ENCODE measurements at places on chromosomes 12 and 14.

DNA sequence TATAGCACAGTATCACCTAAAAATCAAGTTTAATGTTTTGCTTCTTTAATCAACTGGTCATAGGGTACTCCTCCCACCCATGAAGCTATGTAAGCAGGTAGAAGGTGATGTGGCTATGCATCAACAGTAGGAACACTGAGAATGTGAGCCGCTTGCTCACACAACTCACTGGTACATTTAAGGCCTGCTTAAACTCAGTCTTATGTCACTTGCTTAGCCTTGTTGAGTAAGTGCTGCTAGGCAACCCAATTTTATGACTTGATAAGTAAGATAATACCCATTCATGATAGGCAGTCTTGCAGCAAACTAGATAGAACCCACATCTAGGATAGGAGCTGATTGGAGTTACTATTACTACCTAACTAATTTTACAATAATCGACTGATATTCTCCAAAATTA lies 70.0 kb upstream of the BMP4 start:
- DNase-seq = no peak

DNA sequence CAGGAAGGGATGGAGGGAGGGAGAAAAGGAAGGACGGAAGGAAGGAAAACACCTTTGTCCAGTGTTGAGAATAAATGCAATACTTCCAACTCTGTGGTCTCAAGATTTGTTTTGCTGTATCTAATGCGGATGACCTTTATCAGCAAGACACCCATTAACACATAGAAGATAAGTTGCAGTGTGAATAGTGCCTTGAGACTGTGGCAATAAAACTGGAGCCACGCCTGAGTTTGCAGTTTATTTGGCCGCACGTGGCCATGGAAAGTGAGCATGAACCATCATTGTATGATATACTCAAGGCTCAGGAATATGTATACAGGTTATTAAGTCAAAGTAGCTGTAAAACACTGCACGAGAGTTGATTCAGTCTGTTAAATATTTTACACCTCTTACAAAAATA lies 113.6 kb upstream of the EEA1 start:
- DNase-seq = no peak

- no peak for DNase-seq
These were observed 5.9 kb downstream of the RESF1 start for GRCh38 chr12:31965090-31965489.

DNA sequence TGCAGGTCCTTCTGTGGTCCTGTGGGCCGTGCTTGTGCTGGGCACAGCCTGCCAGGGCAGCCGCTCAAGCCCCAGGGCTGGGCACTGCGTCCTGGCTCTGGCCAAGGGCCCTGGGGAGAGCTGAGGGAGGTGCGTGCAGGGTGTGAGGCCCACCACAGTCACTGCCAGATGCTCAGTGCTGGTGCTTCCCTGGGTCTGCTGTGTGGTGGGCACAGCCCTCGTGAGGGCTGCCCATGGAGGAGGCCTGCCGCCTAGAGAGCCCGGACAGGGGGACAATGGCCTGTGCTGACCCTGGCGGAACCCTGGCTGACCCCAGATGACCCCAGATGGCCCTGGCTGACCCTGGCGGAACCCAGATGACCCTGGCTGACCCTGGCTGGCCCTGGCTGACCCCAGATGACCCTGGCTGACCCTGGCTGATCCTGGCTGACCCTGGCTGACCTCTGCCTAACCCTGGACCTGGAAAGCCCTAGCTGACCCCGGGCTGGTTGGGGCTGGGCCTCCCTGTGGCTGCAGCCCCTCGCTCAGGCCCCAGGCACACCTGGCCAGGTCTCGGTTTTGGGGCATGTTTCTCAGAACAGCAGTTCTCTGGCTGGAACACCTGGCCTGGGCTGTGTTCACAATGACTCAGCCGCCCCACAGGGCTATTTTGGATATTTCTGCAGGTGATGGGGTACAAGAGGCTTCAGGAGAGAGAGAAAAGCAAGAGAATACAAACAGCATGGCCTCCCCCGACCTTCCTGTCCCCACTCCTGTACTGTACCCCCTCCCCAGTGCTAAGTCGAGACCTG lies 55.4 kb downstream of the TMEM121 start:
- DNase-seq = peak; percentile 10

DNA sequence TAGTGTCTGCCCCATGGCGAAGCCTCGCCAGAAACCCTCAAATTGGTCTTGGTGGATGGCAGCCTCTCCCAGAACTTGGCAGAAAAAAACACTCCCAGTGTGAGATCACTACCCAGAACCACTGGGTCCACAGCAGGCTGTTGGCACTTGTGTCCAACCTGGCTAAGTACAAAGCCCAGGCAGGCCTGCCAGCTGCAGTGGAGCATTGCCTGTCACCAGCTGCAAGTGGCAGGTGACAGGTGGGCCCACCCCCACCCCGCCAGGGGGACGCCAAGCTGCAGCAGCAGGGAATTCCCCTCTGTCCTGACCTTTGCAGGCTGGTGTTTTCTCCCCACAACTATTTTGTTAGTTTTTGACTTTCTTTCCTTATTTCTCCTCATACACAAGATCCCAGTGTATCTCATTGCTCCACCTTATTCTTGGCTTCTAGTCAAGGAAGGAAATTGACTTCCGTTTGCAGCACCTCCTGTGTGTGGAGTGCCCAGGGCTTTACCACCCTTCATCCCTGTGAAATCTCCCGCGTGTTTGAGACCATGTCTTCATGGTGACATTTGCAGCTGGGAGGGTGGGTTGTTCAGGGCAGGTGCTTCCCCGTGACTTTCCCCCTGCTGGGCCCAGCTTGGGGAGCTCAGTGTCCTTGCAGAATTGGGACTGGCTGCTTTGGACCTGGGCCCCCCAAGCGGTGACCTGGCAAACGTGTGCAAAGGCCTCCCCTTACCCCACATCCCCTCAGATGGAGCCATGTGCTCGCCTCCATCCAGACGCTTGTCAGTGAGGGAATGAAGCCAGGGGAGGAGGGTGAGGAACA lies 73.8 kb upstream of the RIN3 start:
- no peak for DNase-seq

- no peak for DNase-seq
These were observed 31.5 kb upstream of the FGF6 start for GRCh38 chr12:4477129-4477528.

GRCh38 chr12:87618199-87618598 lies 411.0 kb downstream of the C12orf50 start:
- no peak for DNase-seq

GRCh38 chr12:118743896-118744700 lies 237.2 kb upstream of the SRRM4 start:
- no peak for DNase-seq

DNA sequence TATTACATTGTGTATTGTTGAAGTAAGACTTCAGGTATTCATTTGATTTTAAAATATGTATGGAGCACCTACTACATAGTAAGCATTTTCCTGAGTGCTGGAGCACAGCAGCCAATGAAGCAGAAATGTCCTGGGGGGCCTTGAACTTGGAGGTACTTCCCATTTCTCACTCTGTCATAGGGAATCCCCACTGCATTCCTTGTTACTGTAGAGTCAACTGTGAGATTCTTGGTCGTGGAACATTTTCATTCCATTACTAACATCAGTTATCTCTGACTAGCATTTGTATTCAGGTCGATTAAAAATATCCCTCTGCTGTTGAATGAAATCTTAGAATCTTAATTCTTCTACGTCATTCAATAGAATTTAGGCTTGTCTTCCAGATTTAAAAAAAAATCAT lies 66.7 kb downstream of the PDE3A start:
- DNase-seq = no peak

- DNase-seq = no peak
These were observed 120.7 kb upstream of the TMTC2 start for GRCh38 chr12:82565966-82566365.

DNA sequence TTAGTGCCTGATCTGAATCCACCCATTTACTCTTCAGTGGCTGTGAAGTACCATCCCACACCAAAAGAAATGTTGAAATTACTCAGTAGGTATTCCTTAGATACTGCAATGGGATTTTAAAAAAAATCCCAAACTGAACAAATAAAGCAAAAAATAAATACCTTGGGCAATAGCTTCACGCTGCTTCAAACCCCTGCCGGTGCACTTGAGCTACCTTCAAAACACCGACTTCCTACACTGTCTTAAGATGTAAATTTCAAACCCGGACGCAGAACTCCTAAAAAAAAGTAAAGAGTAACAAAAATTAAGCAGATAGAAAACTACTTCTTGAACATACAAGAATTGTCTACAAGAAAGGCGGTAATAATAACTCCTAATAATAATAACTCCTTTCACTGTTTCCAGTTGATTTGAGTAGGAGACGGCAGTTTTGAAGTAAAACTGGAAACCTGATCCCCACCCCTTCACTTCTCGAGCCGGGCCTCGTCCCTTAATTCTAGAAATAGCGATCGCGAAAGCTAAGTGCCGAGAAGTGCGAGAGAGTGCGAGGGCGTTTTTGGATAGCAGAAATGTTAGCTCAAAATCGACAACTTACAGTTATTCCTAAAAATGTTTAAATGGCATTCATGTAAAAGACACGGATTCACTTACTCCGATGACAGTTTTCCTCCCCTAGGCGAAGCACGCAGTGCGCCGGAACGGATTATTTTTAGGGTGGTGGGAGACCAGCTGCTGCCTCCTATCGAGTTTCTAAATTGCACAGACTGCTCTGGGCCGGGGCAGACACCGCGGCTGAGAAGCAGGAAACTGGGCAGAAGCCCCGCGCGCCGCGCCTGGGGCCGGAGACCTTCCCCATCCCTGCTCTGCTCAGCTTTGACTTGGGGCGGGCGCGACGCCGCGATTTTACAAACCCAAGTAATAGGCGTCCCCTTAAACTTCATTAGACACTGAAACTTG lies at the start of gene ABCC9:
Gene ABCC9, minus strand, starts transcription at position 878 of the 957 bp plus-strand sequence. CDS start 4,752 bp downstream, outside the sequence.
- DNase-seq = no peak

DNA sequence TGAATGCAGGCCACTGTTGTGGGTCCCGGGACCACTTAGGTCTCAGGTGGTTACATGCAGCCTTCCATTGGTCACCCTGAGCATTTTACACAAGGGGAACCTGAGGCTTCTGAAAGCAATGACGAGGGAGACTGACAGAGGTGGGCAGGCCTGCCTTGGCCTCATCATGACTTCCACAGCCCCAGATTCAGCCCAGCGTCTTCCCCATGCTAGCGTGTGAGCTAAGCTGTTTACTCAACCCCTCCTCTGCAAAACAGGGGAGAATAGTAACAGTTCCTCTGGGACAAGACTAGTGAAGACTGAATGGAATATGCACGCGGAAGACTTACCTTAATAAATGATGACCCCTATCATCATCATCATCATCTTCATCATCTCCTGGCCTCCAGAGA lies 46.8 kb downstream of the VWF start:
- no peak for DNase-seq

DNA sequence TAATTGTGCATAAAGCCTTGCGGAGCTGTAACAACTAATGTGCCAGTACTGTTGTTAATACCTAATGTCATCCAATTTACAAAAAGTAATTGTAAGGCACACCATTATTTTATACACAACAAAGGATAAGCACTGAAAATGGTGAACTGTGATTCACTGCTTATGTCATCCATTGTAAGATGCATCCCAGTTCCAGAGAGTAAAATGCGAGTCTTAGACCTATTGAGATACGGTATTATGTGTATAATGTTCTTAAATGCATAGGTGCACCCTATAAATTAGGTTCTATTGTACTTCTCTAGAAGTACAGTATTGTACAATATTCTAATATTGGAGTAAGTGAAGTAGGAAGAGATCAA lies 406 bp downstream of the PARP2 start:
- no peak for DNase-seq

DNA sequence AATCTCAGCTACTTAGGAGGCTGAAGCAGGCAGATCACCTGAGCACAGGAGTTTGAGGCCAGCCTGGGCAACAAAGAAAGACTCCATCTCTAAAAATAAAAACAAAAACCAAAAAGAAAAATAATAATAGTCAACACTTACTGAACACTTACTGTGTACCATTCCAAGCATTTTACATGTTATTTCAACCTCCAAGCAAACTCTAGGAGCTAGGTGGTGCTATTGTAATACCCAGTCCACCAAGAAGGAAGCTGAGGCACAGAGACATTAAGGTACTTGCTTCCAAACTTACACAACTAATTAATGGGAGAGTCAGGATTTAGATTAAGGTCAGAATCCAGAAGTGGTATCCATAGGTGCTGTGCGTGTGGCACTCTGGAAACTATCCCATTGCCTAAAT lies 13.7 kb upstream of the OR6J1 start:
- DNase-seq = no peak

DNA sequence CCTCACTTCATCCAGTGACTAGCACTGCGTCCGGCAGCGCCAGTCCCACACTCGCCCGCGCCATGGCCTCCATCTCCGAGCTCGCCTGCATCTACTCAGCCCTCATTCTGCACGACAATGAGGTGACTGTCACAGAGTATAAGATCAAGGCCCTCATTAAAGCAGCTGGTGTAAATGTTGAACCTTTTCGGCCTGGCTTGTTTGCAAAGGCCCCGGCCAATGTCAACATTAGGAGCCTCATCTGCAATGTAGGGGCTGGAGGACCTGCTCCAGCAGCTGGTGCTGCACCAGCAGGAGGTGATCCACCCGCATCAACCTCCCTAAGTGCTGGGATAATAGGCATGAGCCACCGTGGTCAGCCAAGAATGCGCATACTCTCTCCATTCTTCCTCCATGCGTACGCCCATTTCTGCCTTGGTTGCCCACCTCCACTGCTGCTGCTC lies 59.9 kb downstream of the IRF2BPL start:
- no peak for DNase-seq

DNA sequence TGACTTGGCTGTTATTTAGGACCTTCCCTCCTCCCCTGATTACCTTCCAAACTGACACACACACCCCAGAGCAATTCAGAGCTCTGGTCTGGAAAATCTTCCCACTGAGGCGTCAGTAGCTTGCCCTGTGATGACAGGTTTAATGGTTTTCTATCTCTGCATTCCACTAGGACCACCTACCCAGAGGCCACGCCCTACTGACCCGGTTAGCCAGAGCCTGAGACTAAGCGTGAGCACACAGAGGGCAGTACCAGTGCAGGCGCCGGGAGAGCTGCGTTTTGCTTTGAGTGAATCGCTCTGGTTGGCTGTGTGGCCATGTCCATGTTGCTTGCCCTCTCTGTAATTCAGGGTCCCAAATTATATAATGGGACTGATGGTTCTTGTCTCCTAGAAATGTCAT lies 36.2 kb upstream of the ATP2A2 start:
- no peak for DNase-seq

- no peak for DNase-seq
These were observed 218.4 kb downstream of the TMEM117 start for GRCh38 chr12:44054281-44054680.

- no peak for DNase-seq
These were observed 21.1 kb downstream of the BEGAIN start for GRCh38 chr14:100566119-100566518.

DNA sequence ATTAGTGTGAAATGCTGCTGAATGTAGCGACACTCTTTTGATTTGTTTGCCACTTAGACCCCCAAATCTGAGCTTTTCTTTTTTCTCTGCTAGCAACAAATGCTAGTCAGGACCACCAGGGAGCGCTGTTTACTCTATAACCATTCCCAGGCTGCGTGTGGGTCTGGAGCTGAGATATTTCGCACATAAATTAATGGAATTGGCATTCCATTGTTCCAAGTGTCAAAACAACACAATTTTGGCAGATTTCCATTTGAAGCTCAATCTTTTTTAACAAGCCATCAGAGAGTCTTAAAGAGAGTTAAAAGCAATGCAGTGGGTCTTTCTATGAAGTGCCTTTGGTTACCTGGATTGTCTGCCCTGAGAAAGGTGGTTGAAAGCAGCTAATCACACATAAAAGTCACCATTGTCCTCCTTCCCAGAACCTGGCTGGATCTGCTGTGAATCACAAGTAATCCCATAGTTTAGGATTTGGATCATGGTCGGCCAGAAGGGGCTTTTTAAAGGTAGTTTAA lies 7.4 kb upstream of the TMEM132C start:
- no peak for DNase-seq

GRCh38 chr12:29398495-29398894 lies 17.5 kb upstream of the ERGIC2 start:
- DNase-seq = no peak

GRCh38 chr12:66598079-66598478 lies 80.8 kb downstream of the GRIP1 start:
- DNase-seq = no peak
